ENCODE measurements at places on chromosomes 7 and 10.
A peak's percentile ranks its signal among the peaks of the same experiment; 100 is the strongest.

DNA sequence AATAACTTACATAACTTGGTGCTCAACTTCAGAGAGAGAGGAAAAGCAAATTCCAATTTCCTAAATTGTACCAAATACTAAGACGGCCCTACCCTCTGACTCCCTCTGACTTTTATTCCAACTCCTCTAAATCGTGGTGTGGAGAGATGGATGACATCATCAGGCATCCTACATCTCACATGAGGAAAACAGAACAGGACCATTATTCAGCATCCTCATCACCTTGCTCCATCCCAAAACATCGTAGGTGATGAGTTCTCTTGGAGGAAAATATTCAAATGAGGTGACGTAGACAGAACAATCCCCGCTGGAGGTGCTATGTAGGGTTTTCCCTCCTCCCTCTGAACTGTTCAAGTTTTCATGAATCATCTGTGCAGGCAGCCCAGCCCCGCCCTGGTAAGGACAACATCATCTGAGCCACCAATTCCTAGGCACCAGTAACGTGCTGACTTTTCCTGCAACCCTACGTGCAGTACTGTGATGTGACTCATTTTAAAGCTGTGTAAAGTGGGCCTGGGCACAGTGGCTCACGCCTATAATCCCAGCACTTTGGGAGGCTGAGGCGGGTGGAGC, 167.2 kb downstream of the CALN1 start:
- no peak for DNase-seq

DNA sequence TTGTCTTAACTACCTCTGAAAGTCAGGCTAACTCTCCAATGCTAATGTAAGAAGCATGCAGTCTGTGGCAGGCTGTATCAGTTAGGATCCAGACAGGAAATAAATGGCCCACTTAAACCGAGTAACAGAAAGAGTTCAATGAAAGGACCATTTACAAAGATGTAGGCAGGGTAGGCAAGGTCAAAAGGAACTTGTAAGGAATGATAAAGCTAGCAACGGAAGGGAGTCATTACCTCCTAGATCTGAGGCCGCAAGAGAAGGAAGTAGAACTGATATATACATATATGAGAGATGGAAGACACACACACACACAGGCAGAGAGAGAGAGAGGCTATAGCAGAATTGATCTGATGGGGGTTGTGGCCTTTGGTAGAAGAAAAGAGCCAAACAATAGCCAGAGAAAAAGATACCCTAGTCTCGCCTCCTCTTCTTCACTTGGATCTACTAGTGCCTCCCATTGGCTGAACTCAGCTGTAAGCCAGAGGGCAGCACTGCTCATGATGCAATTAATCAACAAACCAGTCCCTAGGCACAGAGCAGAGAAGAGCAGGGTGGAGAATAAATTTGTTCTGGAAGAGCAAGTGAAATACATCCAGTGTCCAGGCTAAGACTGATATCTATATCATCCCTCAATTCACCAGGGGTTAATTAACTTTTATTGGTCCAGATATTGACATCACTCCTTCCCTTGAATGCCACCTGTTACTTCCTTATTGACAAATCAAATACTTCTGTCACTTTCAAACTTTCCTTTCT, 91.2 kb downstream of the LSMEM1 start:
- DNase-seq = no peak

DNA sequence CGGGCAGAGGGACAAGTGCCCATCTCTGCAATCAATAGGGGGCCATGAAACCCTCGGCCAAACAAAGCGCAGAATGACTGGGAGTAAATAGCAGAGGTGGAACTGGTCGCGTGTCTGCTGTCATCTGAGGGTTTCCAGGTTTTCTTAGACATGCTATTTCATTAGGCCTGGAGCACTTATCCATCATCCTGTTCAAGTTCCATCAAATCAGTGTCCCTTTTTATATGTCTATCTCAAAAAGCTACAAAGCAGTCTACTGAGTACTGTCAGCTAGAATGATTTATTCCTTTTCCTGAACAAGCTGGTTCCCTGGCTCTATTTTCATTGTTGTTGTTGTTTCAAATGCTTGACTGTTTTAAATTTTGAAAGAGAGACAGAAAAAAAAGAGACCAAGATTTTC, 590.5 kb downstream of the PARD3 start:
- no peak for DNase-seq

DNA sequence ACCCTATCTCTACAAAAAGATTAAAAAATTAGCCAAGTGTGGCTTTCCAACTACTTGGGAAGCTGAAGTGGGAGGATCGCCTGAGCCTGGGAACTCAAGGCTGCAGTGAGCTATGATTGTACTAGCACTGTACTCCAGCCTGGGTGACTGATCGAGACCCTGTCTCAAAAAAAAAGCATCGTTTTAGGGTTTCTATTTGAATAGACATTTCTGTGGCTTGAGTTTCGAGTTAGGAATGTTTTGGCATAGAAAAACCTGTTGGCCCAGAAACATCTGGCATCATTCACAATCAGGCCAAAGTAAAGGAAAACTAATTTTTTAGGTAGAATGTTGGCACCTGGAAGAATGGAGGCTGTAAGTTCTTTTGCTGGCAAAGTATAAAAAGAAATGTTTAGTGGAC, 72.4 kb downstream of the AUTS2 start:
- DNase-seq = no peak

DNA sequence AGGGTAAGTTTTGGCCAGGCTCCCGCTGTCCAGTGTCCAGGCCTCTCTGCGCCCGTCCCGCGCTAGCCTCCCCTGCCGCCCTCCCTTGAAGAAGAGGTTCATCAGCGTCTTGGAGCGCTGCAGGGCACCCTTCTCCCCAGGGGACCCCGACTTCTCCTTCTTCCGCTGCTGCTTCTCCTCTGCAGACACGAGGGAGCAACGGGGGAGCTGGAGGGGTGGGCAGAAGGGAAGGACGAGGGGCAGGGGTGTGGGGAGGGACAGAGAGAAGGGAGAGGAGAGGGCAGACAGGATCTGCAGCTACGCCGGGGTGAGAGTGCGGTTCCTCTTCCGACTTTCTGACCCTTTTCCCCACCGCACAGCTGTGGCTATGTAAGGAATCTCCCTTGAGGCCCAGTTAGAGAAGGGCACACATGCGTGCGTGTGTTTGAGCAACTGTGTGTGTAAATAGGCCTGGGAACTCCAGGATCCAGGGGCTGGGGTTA, 12.8 kb downstream of the PDZD7 start:
- DNase-seq = no peak

GRCh38 chr10:7533657-7534479, 123.0 kb upstream of the SFMBT2 start:
- no peak for DNase-seq

GRCh38 chr10:131022981-131023380, 288.5 kb downstream of the TCERG1L start:
- no peak for DNase-seq

DNA sequence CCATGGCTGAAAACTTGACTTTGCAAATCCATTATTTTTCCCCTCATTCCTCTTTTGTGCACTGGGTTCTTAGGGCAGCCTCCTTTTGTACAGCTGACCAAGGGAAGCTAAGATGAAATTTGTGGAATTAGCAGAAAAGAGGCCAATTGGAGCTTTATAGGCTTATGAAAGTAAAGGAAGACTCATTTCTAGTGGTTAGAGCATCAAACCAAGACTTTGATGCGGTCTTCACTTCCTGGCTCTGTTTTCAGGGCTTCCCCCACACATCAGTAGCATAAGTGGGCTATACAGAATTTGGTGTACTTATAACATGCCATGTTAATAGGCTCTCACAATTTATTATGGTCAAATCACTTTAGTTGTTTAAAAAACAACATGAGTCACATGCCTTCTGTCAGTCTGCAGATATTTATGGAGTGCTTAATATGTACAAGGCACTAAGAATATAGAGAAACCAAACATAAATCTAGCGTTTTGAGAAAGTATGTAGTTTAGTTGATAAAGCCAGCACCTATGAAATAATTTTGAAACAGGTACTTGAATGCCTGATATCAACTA, 5.7 kb downstream of the AUTS2 start:
- no peak for DNase-seq

DNA sequence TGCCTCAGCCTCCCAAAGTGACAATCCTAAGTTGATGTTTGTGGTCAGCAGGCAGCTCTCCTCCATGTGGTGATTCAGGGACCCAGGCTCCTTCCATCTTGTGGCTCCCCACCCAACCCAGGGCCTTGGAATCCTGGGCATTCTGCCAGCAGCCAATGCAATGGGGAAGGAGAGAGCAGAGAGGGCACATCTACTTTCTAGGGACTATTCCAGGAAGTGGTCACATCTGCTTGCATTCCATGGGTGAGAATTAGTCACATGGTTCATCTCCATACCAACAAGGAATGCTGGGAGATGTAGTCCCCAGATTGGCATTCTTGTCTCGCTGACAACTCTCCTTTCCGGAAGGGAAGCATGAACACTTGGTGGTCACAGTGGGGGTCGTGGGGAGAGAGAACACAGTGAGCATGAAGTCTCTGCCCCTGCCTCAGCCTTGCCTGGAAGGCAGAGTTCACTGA, 9.9 kb upstream of the SRRM3 start:
- peak; percentile 44 for DNase-seq

DNA sequence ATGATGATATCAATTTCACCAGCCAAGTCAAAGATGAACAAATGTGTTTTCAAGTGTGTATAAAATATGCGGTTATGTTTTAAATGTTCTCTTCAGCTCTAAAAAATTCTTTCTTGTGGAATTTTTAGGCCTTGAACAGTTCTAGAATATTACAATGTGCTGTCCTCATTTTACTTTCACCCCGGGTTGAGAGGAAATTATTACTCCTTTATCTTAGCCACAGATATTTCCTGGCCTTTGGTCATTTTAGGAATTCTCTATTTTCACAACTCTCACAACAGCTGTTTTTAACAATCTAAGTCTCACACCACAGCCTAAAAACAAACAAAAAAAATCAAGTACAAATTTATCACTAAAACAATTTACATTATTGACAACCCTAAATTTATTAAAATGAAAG, 112.2 kb upstream of the HGF start:
- DNase-seq = no peak
